ENCODE measurements at places on chromosomes 11 and 22.

GRCh38 chr22:45172881-45173585 lies 9.3 kb downstream of the NUP50 start:
- DNase-seq: no peak

DNA sequence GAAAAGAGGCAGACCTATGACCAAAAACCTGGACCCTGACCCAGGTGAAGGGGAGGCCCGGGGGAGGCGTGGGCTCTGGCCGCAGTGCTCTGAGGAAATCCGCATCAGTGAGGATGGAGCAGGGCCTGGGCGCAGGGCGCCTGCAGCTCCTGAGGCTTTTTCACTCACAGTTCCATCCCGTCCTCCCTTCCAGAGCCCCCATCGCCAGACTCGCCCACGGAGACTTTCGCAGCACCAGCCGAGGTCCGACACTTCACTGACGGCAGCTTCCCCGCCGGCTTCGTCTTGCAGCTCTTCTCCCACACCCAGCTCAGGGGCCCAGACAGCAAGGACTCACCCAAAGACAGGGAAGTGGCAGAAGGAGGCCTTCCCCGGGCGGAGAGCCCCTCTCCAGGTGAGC lies 5.4 kb downstream of the SPINDOC start:
- DNase-seq: no peak

- no peak for DNase-seq
Observed at GRCh38 chr11:12453243-12453642, 75.9 kb downstream of the PARVA start.

DNA sequence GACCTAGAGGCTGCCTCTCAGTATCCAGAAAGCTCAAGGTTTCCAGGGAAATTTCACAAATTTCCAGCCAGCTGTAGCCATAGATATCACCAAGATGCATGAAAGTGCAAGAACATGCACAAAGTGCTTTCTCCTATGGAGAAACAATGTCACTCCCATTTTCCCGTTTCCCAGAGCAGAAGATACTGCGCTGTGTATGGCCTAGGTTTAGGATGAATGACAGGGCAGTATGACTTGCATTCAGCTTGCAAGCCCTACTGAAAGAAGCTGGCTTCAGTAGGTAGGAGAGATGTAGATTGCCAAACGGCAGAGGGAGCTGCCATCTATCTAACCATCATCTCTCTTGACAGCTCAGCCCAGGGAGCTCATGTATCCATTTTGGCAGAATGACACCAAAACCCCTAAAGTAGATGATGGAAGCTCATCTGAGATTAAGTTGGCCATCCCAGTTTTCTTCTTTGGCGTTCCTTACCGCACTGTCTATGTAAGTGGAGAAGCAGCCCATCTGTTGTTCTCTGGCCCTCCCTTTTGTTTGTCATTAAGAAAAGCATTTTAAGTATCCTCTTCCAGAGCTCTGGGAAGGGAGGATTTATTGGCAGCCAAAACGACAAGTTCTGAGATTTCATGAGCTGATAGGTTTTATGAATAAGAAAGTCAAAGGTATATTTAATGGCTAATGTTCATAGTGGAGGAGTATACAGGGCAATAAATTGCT lies 4.6 kb downstream of the TECTA start:
- DNase-seq: no peak

DNA sequence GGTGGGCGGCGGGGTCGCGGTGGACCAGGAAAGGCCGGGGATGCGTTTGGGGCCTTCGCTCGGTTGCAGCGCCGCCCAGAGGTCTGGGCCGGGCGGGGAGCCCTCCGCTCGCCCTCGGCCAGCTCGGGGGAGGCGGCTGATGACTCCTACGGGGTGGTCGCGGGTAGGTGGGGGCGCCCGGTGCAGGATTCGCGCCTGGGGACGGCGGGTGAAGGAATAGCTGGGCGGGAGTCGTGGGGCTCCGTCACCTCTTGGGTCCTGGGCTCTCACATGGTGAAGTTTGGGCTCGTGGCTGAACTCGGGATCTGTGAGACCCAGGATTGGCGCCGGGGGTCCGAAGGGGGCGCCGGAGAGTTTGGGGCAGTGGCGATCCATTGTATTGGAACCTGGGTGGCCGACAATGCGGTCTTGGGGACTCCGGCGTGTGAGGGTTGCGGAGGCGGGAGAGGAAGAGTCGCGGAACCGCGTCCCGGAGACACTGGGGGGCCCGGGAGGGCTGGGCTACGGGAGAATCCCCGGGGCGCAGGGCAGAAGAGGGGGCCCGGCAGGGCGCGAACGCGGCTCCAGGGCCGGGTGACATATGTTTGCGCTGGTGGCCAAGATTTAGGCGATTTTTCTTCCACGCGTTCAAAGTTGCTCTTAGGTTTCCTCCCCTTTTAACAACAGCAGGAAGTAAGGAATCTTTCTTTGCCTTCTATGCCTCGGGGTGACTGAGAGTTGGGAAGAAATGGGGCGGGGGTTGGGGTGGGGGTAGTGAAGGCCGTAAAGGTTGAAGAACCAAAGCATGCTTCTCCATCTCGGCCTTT lies 935 bp downstream of the QSER1 start:
- peak; percentile 77 for DNase-seq

DNA sequence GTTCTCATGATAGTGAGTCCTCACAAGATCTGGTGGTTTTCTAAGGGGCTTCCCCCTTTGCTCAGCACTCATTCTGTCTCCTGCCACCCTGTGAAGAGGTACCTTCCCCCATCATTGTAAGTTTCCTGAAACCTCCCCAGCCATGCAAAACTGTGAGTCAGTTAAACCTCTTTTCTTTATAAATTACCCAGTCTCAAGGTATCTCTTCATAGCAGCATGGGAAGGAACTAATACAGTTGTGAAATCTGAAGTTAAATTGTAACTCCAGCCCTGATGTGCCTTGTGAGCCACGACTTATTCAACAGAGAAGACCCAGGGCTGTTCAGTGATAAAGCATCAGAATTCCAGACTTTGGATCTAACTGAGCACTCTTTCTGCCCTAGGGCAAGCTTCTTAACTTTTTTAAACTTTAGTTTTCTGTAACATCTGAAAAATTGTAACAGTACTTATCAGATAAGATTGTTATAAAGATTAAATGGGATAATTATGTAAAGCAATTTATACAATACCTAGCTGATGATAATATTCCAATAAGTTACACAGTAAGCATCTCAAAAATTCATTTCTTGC lies 220.0 kb downstream of the TRPC6 start:
- no peak for DNase-seq

- DNase-seq: peak; percentile 88
Observed at GRCh38 chr11:62171261-62171723, 18.7 kb upstream of the SCGB1D1 start.

GRCh38 chr11:117814204-117814765 lies 10.3 kb downstream of the FXYD2 start:
- no peak for DNase-seq

DNA sequence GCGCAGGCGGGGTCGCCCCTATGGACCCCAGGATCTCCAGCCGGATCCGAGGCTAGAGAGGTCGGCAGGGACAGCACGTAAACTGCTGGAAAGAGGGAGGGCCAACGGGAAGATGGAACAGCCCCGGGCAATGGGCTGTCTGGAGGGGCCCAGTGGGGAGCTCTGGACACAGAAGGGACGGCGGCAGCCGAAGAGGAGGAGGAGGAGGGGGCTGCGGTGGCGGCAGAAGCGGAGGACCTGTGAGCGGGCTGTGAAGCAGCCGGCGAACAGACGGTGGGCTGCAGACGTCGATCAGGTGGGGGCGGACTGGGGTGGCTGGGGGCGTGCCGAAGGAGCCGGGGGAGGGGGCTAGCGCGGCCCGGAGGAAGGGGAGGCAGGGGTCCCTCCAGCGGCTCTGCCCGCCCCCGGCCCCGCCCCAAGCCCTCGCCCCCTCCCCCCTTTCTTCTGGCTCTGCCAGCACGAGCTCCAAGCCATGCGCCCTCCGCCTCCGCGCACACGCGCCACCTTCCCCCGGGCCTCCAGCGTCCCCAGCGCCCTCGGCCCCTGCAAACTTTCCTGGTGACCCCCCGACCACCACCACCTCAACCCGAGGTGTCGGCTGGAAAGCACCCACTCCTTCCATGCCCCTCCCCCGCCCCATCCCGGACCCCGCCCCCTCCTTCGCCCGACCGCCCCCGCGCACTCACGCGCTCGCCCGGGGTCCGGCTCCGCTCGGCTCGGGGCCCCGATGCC lies 432 bp downstream of the TNKS1BP1 start:
- DNase-seq: peak; percentile 71

- no peak for DNase-seq
Observed at GRCh38 chr11:74699615-74700396, 31.4 kb downstream of the CHRDL2 start.

- DNase-seq: no peak
Observed at GRCh38 chr11:47611348-47611794, 17.2 kb upstream of the C1QTNF4 start.

All from neuronal stem cell (in vitro differentiated cells).